ENCODE measurements at places on chromosomes 4 and X.

DNA sequence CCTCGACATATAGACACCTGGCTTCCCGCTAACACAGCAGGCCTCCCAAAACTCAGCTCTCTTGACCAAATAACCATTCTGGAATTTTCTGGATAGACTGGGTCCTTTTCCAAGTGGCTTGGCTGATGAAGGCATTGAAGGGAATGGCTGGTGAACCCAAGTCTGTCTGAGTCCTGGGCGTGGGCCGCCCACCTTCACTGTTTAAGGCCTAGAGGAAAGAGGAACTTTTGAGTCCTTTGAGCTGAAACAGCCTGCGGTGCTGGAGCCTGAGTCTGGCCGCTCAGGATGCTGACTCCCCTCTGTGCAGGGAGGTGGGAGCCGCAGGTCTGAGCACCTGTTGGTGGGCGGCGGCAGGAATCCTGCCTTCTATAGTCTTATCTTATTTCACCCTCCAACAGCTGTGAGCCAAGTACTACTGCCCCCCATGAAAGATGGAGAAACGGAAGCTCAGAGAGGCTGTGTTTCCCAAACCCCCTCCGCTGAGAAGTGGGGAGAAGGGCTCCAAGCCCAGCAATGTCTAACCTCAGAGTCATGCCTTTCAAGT, 23.4 kb downstream of the ACOX3 start:
- DNase-seq: no peak

GRCh38 chr4:156568484-156568883, 403.1 kb downstream of the PDGFC start:
- DNase-seq: no peak

DNA sequence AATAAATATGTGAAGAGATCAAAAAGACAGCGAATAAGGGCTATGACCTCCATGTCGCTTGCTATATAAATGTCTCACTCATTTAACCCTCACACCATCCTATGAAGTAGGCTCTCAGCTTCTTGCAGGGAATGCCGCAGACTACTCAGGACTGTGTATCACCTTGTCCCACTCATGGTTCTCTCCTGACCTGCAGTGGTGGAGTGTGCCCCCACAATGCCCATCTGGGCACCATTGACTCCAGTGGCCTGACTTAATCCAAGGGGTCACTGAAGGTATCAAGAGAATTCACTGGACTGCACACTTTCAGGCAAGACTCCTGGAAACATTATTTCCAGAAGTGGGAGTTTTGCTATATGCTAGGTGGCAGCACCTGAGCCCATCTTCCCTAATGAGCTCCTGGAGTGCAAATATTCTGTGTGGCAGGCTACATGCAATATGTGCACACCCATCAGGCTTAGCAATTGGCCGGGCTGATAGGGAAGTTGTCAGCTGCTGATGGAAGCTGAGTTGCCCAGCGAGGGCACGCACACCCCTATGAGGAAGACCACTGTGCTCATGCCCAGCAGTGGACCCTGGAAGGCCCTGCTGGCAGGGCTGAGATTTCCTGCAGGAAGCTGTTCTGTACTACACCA, 8.2 kb upstream of the EFNB1 start:
- no peak for DNase-seq

- no peak for DNase-seq
Observed at GRCh38 chr4:184424279-184424678, 50.1 kb downstream of the IRF2 start.

- no peak for DNase-seq
Observed at GRCh38 chr4:185040523-185040922, 22.2 kb downstream of the HELT start.

GRCh38 chr4:35695003-35695402, 549.3 kb downstream of the ARAP2 start:
- no peak for DNase-seq

DNA sequence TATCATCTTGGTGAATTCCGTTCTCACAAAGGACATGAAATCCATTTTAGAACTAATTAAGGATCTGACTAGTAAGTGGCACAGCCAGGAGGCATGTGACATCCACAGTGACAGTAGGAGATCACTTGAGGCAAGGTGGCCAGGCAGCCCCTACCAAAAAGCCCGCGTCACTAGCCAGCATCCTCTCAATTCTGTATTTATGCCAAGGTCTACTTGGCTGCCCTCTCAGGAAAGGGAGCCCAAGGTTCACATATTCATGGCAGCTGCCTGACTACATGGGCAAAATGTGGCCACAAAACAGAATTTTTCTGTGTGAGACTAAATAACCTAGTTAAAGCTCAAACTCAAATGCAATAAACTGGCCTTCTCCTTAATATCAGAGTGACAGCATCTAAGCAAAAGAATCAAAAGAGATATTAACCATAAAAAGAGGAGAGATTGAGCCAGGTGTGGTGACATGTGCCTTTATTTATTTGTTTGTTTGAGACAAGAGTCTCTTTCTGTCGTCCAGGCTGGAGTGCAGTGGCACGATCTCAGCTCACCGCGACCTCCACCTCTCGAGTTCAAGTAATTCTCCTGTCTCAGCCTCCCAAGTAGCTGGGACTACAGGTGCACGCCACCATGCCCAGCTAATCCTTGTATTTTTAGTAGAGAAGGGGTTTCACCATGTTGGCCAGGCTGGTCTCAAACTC, 51.5 kb downstream of the SLC9A7 start:
- DNase-seq: no peak

- DNase-seq: no peak
Observed at GRCh38 chr4:21915761-21916160, 32.8 kb downstream of the KCNIP4 start.
